ENCODE measurements at places on chromosomes 7 and 10. TPM values are rescaled to one million over a fixed set of nuclear protein-coding genes. Genes with fewer than 3 reads are reported as not detected.

Gene TUBB8
- total RNA-seq: not detected

Gene ANLN
- total RNA-seq: 111 TPM

Gene FKBP6
- not detected for total RNA-seq

DNA sequence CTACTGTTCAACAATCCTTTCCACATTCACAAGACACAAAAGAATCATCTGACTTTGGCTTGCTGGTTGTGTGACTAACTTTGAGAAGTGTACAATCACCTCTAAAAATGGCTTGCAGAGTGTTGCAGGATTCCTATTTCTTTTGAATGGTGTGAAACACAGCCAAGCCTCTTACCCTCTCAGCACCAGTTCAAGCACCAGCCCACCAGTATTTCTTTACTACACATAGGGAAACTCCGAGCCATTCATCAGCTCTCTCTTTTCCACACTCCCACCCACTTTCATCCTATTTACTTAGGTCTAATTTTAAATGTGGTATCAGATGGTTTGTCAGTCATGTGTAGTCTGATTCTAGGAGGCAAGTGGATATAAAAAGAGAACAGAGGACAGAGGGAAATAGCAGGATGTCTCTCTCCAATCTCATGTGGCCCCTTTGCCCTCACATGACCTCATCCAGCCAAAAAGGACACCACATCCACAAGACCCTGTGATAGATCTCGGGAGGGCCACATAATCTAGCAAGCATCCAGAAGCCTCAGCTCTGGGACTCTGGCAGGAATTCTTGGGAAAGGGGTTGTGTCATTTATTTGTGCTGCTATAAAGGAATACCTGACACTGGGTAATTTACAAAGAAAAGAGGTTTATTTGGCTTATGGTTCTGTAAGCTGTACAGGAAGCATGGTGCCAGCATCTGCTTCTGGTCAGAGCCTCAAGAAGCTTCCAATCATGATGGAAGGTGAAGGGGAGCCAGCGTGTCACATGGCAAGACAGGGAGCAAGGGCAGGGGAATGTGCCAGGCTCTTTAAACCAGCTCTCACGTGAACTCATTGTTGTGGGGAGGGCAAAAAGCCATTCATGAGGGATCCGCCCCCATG, 66.8 kb upstream of the NEBL start:
- no peaks in the 10 kb centered on the region for H3K36me3 ChIP-seq
- no peak for DNase-seq
- no peak overlapping the region for H3K4me3 ChIP-seq
- no peaks in the 10 kb centered on the region for H3K27me3 ChIP-seq
- no peak overlapping the region for H3K27ac ChIP-seq

DNA sequence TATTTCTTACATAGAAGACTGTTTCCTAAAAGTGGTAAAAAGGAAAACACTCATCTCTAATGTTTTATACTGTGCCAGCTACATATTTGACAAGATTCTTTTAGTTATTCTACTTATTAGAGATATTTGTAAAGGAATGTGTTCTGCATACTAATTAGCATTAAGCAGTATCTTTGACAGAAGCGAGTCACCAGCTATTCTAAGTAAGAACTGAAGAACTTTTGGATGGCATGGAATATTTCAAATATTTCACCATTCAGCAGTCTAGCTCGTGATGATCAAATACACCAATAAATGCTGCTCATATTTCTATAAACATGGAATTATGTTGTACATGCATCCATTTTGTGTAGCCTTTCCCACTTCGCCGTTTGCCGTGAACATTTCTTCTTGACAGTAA, 241.6 kb upstream of the TCF7L2 start:
- H3K4me1 ChIP-seq: peaks cover 26% of the 10 kb centered on the region
- no peak for DNase-seq
- no peaks in the 10 kb centered on the region for H3K27me3 ChIP-seq

DNA sequence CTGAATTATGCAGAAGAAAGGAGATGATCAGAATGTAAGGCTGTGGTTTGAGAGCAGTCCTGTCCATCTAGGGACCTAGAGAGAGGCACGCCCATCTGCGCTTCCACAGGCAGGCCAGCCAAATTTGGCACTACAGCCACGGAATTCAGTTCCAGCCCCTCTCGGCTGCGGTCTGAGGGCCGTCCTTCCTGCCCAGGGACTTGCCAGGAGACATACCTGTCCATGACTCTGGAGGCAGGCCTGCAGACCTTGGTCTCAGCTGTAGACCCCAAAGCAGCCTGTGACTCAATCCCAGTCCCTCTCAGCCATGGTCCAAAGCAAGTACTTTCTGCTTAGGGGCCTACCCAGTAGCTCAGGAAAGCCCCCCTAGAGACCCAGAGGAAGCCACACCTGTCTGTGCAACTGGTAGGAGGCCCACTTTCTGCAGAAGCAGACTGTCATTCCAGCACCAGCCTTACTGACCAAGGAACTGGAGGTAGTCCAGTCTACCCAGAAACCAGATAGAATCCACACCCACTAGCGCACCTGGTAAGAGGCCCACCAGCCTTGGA, 720.9 kb downstream of the PARD3 start:
- H3K27ac ChIP-seq: no peak overlapping the region
- no peaks in the 10 kb centered on the region for H3K36me3 ChIP-seq
- DNase-seq: no peak
- H3K27me3 ChIP-seq: no peaks in the 10 kb centered on the region

DNA sequence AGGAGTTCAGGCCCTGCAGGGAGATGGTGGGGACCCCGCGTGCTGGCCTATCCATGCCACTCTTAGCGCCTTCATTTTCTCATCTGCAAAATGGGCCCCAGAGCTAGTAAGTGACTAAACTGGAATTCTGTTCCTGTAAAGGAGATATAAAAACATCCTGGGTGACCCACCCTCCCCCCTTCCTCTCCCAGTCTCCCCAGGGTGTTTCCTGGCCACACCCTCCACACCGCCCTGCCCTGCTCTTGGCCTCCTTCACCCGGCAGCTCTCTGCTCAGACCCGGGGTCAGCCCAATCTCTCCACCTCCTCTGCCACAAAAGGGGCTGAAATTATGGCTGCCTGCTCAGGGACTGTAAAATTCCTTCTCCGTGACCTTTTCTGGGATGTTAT, 70.7 kb downstream of the C10orf105 start:
- no peak overlapping the region for H3K4me3 ChIP-seq
- DNase-seq: no peak
- H3K36me3 ChIP-seq: no peaks in the 10 kb centered on the region

DNA sequence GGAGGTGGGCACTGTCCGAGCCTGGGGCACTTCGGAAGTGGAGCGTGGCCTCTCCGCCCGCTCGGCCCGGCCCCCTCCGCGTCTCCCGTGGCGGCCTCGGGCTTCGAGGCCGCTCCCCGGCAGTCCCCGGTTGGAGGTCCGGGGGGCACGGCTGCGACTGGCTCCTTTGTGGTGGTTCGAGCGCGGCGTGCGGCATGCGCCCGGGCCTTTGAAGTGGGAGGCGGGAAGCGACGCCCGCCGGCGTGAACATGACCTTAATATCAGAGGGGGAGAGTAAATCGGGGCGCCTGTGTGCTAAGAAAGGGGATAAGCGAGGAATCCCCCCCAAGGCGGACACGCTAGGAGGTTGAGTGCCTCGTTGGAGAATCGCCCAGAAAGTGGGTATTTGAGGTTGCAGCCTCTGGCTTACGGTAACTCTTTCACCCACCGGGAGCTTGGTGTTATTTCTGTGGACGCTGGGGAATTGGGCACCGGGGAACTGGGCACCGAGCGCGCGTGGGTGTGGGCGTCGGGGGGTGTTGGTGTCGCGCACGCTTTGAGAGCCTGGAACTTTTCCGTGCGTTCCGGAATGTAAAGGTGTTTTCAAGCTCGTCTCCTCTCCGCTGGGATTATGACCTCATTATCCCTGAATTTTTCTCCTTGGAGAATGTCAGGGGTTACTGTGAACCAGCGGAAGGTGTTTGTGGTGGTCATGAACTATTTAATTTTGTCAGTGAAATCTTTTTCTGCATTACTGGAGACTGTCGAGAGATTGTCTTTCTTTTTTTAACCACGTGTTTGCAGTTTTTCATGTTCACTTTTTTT, 660 bp downstream of the SUV39H2 start:
- H3K4me1 ChIP-seq: peaks cover 15% of the 10 kb centered on the region
- no peaks in the 10 kb centered on the region for H3K36me3 ChIP-seq
- peak overlapping the region; percentile 86 for H3K4me3 ChIP-seq
- H3K27ac ChIP-seq: peak overlapping the region; percentile 23

DNA sequence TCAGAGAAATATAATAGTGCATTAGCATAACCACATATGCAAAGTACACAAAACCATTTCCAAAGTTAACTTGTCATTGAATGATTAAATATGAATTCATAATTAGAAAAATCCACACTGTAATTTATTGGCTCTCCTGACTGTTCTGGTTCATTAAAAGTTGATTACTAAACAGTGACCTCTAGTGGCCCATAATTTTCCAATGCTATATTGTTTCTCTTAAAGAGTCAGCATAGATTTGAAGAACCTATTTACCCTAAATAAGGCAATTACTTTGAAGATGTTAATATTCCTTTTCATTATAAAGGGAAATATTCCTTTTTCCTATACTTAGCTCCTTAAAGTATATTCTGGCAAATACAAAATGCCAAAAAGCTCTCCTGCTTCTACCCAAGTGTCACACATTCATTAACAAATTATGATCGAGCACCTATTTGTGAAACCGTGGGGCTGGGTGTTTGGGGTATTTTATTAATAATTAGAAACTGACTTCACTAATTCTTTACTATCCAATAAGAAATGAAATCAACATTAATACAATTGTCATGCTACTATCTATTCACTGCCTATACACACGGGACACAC, 86.2 kb downstream of the HIBADH start:
- no peak overlapping the region for H3K27ac ChIP-seq
- H3K27me3 ChIP-seq: no peaks in the 10 kb centered on the region
- H3K36me3 ChIP-seq: no peaks in the 10 kb centered on the region
- no peak overlapping the region for H3K4me3 ChIP-seq
- DNase-seq: peak; percentile 79

DNA sequence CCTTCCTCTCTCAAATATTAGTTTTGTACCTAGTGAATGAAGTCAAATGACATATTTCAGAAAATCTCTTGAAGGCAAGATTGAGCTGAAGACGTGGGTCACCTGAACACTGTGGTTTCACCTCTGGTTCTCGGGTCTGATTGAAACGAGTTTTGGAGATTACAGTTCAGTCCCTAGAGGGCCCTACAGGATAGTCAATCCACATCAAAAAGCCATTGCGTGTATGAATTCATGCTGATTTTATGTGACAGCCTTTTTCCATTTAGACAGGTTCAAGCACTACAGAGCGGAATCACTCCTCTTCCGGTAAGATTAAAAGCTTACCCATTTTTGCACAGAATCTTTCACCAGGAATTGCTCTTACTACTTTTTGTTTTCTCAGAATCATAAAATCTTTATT, 62.2 kb downstream of the VIM start:
- H3K4me3 ChIP-seq: no peak overlapping the region
- no peak overlapping the region for H3K27ac ChIP-seq
- DNase-seq: peak; percentile 63
- no peaks in the 10 kb centered on the region for H3K27me3 ChIP-seq

DNA sequence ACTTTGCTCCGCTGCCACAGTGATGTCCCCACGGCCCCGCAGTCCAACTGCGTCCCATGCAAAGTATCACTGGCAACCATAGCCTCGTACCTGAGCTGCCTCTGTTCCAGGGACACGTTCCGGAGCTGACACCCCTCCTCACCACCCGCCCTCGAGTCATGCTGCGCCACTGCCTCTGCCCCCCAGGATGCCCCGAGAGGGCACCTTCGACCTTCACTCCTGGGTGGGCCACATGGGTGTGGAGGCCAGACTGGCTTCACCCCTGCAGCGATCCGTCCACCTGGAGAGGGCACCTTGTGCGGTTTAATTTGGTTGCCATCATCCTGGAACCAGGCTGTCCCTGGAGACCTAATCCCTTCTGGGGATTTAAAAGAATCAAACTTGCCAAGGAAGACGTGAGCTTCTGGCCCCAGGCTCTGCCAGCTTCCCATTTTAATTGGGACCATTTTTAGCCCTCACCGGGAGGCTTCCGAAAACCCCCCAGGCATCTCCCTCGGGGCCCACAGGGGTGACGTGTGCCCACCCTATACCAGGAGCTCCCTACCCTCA, 19.2 kb upstream of the TNRC18 start:
- H3K4me3 ChIP-seq: no peak overlapping the region
- no peaks in the 10 kb centered on the region for H3K4me1 ChIP-seq
- 0 out of 2 replicates have a peak, but pooled peaks cover under 1% of the 10 kb centered on the region for H3K36me3 ChIP-seq
- no peaks in the 10 kb centered on the region for H3K27me3 ChIP-seq
- no peak for DNase-seq

GRCh38 chr7:2450198-2451107, 25.7 kb downstream of the GRIFIN start:
- peaks cover 7% of the 10 kb centered on the region for H3K4me1 ChIP-seq
- H3K27me3 ChIP-seq: no peaks in the 10 kb centered on the region
- DNase-seq: no peak
- no peak overlapping the region for H3K4me3 ChIP-seq

DNA sequence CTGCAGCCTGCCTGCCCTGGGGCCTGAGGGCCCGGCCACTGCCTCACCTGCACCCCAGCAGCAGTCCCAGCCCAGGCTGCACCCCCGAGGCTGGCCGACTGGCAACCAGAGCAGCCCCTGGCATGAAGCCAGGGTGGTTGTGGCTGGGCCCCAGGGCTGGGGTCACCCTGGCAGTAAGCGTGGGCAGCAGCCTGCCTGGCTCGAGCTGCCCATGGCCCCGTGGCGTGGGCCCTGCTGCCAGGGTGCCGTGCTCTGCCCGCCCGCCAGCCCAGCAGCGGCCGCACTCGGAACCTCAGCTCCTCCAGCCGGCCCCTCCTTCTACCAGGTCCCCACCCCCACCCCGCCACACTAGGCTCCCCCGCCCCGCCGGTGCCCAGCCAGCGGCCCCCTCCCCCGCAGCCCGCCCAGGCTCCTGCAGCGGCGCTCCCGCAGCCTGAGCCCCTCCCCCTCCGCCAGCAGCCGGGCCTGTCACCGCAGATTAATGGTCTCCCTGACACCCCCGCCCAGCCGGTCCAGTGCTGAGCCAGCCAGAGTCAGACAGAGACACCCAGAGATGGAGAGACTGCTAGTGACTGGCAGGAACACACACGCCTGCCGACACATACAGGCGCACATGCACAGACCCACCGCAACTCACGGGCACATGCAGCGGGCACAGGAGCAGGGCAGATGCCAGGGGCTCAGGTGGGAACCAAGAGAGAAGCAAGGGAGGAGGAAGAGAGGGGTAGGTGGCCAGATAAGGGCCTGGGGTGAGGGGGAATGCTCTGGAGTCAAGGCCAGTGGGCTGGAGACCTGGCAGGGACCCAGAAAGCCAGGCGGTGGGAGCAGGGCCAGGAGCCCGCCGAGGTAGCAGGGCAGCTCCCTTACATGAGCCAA, 22.4 kb downstream of the KCNH2 start:
- DNase-seq: no peak
- no peak overlapping the region for H3K27ac ChIP-seq
- H3K36me3 ChIP-seq: no peaks in the 10 kb centered on the region
- no peak overlapping the region for H3K4me3 ChIP-seq

- H3K4me1 ChIP-seq: no peaks in the 10 kb centered on the region
- H3K4me3 ChIP-seq: no peak overlapping the region
- no peak overlapping the region for H3K27ac ChIP-seq
- no peaks in the 10 kb centered on the region for H3K36me3 ChIP-seq
- no peaks in the 10 kb centered on the region for H3K27me3 ChIP-seq
These were observed 142.9 kb upstream of the AHR start for GRCh38 chr7:17155529-17155928.

- H3K36me3 ChIP-seq: no peaks in the 10 kb centered on the region
- H3K27ac ChIP-seq: no peak overlapping the region
- no peak for DNase-seq
- no peaks in the 10 kb centered on the region for H3K4me1 ChIP-seq
These were observed 754.2 kb downstream of the GRID1 start for GRCh38 chr10:85612378-85612775.
